Activated T-cell treated with anti-CD3 and anti-CD28 coated beads for 4 hours (primary cell): ENCODE measurements at places on chromosomes 2 and 18.

GRCh38 chr2:165544897-165545296, 75.4 kb downstream of the CSRNP3 start:
- DNase-seq = no peak

DNA sequence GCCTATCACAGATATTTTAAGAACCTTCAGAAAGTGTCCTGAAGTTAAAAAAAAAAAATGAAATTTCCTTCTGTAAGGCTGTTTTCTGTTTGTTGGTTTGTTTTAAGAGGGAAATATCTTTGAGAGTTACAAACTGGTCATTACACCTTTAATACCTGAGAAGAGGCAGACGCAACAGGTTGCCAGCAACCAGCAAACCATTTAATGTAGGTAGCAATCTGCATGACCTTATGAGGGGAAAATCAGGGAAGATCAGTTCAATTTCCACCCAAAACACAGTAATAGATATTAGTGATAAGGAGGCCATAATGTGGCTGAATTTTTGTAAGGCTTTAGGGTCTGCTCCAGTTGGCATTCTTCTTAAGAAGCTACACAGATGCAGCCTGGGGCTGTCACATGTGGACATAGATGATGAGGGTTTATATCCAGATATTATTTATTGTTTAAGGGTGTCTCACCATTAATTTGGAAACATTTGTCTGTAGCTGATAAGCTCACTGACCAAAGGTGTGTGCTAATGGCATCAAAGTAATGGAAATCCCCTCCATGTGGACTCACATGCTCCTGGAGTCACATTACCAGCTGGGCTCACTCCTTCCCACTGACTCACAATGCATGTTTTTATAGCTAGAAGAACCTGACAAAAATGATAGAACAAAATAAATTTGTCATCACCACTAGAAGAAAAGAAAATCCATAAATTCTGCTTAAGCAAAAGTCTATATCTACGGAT, 83.5 kb upstream of the DTNA start:
- no peak for DNase-seq

GRCh38 chr18:42163321-42163720, 208.3 kb downstream of the PIK3C3 start:
- no peak for DNase-seq

- no peak for DNase-seq
Observed at GRCh38 chr2:222797261-222797660, 63.6 kb upstream of the ACSL3 start.

DNA sequence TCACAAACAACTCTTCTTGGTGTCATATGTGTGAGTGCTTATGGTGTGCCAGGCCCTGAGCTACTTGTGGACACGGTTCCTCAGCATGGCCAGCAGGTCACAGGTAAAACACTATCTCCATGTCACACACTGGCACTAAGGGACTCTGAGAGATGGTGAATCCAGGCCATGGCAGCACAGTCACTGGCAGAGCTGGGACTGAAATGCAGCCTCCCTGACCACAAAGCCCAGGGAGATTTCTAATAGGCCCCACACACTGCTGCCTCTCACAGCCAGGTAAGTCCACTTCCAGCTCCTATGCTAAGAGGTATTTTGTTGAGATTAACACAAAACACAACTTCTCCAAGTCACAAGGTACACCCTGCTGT, 92.0 kb downstream of the ACTR2 start:
- DNase-seq = no peak

DNA sequence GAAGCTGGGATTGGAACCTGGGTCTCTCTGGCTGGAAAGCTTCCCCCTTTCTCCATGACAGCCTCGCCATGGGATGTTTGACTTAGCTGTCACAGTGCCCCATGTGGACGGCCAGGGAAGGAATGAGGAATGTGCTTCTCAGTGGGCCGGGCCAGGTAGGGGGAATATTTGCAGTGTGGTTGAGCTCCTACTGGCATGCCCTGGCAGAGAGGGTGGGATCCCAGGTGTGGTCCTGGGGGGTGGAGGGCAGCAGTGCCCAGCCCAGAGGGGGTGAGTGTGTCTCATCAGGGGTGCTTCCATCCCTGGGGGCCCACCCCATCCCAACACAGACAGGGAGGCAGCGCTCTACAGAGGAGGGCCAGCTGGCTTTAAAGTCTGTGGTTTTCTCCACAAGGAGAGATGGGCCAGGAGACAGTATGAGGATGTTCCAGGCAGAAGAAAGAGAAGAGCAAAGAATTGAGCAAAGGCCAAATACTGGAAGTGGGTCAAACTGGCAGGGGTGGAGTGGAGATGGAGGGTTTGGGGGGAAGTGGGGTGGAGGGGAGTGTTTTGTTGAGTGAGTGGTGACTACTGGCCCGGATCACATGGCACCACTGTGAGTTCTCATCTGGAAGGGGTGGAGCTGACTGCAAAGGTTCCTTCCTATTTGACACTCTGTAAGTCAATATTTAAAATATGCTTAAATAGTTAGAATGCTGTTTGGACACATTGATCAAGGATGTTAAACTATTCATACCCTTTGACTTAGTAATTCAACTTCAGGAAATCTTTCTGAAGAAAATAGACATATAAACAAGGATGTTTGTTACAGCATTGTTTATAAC, 94.0 kb downstream of the MYCN start:
- no peak for DNase-seq

DNA sequence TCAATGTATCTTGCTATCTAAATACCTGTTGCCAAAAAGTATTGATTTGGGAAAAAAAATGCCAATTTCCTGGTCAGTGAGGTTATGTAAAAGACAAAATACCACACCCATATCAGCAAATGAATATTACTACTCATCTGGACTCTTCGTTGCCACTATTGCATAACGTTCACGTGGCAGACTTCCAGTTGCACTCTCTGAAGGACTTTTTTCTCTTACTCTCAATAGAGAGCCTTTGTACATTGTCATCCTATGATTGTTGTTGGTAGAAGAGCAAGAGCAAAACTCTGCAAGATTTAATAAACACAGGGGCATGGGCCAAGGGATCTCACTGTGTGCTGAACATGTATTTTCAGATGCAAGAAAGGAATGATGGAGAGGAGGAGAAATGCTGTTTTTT, 689.8 kb downstream of the MBD2 start:
- DNase-seq = no peak

DNA sequence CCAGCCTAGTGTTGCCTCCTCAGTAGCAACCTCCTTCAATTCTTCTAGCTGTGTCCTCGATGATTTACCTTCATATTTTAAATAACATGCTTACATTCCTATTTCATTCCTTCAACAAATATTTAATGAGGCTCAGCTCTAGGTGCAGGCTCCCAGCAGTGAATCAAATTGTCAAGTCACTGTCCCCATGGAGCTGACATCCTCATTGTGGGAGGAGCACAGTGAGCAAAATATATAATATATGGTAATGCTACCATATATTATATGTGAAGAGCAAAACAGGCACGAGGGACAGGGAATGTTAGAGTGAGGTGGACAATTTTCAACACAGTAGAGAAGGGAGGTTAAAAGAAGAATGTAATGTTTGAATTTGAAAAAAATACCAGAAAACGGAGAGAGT, 869.1 kb downstream of the SLC4A3 start:
- DNase-seq = no peak

DNA sequence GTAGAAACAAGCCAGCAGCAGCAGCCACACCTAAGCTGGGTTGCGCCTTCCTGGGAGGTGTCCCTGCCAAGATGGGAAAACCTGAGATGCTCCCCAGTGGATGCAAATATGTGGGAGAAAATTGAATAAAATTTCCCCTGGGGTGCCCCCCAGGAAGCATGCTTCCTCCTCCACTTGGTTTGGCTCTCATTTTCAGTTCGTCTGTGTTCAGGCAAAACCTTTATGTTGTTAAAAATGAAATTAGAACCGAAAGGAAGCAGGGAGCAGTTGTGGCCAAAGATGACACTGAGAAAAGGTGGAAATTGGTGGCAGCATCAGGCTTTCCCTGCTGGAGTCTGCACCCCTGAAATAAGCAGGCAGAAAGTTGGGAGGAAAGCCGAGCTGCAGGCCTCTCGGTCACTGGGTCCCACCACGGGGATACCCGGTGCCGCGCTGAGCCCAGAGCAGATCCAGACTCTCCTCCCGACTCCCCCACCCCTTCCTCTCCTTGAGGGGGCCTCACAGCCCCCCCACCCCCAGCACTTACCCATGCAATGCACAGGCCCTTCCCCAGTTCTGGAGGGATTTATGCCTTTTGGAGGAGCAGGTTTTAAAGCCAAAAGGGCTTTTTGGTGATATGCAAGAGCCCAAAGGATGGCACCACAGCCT, 267.7 kb upstream of the SPRED2 start:
- no peak for DNase-seq

DNA sequence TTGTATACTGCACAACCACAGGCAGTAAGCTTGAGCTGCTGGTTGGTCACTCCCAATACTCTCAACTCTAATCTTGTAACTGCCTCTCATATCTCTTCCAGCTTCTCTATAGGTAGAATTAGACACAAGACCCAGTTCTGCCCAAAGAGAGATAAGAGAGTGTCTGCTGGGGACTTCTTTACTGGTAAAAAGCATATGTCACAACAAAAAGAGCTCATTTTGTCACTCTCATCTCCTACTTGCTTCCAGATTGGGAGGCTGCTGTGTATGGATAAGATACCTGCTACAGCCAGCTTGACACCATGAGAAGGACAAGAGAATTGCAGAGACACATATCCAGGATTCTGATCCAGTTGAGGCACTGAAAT, 165.2 kb downstream of the PTH2R start:
- no peak for DNase-seq

GRCh38 chr2:85431570-85432205, 13.2 kb downstream of the SH2D6 start:
- no peak for DNase-seq

- no peak for DNase-seq
Observed at GRCh38 chr2:215548714-215549113, 112.8 kb upstream of the FN1 start.

DNA sequence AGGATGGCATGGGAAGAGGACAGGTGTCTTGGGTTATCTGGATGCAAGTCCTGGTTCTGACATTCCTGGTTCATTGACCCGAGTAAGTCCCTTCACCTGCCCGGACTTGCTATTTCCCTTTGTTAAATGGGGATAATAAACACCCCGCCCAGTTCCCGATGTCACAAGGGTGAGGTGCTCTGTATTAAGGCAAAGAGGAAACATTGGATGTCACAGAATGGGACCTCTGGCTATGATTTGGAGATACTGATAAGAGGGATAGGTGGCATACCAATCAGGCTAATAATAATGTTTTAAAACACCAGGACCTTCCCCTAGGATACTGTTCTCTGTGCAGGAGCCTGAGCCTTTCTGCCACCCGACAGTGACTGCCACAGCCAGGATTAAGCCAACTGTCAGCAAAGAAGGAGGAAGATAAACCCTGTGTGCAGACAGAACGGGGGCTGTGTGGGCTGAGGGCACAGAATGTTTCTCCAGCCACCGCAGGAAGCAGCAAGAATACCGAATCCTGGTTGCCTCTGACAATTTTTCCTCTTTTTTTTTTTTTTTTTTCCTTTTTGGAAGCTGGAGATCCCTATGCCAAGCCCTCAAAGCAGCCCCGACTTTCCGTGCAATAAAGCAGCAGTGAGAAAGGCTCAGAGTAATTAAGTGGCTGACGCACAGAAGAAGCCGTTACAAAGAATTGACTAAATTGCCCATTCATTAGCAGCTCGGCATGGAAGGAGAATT, 336.6 kb downstream of the SMAD2 start:
- no peak for DNase-seq

DNA sequence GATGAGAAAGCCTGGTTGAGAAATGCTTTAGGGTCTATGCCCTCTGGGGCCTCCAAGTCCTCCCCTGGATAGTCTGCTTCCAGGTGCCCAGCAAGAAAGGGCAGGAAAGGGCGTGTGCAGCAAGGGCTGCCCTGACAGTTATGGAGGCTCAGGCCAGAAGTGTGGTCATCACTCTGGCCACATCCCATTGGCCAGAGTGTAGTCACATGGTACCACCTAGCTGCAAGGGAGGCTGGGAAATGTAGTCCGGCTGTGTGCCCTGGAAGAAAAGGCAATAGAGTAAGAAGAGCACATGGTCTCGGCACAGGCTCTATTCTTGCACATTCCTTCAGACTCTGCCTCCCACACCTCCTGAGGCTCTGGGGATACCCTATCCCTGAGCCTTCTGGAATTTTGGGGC, 35.7 kb downstream of the ODC1 start:
- DNase-seq = no peak

DNA sequence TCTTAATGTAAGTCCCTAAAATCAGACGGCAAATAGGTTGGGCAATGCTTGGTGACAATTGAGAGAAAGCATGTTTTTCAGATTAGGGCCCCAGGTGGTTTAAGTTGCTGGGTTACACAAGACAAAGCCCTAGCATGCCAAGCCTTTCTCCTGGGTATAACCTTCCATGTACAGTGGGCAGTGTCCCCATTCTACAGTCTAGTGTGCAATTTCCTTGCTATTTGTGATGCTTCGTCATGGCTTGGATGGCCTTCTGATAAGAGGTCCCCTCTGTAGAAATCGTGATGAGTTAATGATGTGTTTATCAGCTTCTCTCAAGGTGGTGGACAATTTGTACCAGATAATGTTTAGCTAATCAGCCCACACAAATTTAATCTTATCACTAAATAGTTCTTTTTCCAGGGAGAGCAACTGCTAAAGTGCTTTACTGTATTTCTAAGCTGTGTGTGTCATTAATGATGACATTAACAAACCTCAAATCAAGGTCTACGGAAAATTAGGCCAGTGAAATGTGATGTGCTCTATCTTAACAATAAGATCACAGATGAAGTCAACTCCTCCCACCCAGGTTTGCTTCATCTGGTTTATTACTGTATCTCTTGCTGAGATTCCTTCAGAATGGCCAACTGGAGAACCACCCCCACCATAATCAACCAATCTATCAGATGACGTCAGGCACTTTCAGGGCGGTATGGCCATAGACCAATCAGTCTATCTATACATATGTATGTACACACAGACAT, 61.7 kb downstream of the PLB1 start:
- no peak for DNase-seq

DNA sequence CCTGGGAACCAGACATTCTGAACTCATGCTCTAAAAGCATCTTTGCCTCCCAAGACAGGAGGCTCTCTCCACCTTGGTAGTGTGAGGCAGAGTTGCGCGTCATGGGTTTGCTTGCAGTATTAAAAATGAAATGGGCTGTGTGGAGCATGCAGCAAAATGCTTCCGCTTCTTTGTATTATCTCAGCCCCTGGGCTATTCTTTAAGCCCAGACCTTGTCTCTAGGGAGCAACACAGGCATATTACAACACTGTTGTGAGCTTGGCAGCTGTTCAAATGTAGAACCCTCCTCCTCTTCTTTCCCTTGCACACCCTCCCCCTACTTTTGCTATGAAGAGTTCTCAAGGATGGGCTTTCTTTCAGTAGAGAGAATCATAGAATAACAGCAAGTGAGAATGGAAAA, 185.1 kb upstream of the LHCGR start:
- no peak for DNase-seq

DNA sequence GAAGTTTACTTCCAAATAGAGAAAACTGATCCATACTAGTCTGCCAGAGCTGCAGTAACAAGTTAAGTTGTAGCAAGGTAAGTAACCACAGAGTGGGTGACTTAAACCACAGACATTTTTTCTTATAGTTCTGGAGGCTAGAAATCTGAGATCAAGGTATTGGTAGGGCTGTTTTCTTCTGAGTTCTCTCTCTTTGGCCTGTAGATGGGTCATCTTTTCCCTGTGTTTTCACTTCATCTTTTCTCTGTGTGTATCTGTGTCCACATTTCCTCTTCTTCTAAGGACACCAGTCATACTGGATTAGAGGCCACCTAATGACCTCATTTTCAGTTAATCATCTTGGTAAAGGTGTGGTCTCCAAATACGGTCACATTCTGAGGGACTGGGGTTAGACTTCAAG, 142.9 kb upstream of the MEX3C start:
- no peak for DNase-seq
